ENCODE measurements at places on chromosomes 6 and 20.
A peak's percentile ranks its signal among the peaks of the same experiment; 100 is the strongest.

DNA sequence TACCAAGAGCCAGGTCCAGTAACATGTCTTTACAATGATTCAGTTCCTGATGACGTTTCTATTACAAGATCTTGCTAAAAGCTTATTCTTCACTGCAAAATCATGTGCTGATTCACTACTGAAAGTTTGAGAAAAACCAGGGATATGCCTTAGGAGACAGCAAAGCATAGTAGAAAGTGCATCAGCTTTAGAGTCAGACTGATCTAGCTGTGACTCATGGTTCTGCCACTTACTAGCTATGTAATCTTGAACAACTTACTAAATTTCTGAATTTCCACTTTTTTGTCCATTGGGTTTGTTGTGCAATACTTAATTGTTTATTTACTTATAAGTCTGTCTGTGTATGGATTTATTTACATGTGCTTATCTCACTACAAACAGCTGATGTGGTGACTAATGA, 198.5 kb upstream of the RSPO3 start:
- no peak for DNase-seq

DNA sequence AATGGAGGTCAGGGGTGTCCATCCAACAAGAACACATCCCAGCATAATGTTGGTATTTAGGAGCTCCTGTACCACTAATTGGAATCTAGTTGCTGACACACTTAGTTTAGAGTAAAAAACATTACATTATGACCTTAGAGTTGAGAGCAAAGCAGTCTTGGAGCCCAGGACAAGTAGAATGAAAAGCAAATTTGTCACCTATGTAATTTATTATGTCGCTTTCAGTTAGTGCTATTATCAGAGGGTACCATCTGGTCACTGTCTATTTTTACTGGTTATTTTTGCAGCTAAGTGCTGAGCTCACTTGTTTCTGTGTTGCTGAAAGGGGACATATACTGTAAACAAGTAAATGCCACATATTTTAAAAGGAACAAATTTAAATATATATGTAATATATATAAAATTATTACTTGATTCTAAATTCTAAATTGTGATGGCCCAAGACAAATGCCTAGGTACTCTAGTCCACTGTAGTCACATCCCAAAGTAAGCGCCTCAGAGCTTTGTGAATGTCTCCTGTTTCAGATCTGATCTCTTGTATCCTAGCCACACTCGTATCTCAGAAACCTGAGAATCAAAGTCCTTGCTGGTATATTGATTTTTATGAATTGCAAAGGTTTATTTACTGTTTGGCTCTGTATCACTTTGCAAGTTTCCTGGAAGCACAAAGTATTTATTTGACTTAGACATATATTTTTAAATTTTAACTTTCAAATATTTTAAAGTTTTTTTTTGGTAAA, 148.6 kb upstream of the MAN1A1 start:
- DNase-seq, result no peak

GRCh38 chr6:106444777-106445507, 84.4 kb downstream of the CRYBG1 start:
- DNase-seq, result peak; percentile 29

GRCh38 chr6:112224088-112224487, 30.3 kb downstream of the LAMA4 start:
- DNase-seq, result no peak

GRCh38 chr6:1105833-1106400, 206.0 kb upstream of the FOXQ1 start:
- DNase-seq, result no peak

DNA sequence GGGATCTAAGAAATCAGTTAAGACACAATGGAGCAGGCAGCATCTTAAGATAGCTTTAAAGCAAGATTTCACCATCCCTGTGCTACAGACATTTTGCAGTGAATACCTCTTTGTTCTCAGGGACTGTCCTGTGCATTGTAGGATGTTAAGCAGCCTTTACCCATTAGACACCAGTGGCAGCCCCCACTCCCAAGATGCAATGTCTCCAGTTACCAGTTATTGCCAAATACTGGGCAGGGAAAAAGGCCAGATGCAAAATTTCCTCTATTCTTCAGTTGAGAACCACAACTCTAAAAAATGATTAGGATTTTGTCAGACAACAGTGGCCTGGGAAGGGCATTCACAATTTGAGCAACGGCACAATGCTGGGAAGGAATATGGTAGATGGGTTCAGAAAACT, 6.1 kb downstream of the FBXO5 start:
- no peak for DNase-seq

DNA sequence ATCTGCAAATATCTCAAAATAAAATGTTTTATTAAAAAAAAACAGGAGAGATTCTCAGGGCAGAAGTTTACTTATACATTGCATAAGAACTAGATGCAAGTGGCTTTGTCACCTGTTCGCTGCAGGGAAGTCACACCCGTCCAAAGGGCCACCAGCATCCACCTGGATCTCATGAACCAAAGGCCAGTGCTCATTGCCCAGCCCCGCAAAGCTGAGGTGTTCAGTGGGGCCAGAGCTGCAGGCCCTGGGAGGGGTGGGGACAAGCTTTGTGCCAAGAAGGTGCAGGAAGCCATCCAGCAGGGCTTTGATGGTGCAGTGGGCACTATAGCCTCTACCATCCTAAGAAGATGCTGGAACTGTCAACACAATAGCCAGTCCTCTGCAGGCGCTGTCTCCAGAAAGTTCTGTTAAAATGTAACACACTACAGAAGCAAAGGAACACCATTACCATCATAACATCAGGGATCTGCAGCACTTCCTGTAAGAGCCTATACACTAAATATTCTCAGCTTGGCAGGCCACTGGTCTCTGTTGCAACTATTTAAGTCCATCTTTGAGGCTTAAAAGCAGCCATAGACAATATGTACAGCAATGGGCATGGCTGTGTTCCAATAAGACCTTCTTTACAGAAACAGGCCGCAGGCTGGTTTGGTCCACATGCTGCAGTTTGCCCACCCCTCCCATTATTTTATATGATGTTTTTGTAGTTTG, 15.7 kb upstream of the CD93 start:
- no peak for DNase-seq

GRCh38 chr6:137811121-137811915, 55.7 kb upstream of the TNFAIP3 start:
- DNase-seq, result no peak

DNA sequence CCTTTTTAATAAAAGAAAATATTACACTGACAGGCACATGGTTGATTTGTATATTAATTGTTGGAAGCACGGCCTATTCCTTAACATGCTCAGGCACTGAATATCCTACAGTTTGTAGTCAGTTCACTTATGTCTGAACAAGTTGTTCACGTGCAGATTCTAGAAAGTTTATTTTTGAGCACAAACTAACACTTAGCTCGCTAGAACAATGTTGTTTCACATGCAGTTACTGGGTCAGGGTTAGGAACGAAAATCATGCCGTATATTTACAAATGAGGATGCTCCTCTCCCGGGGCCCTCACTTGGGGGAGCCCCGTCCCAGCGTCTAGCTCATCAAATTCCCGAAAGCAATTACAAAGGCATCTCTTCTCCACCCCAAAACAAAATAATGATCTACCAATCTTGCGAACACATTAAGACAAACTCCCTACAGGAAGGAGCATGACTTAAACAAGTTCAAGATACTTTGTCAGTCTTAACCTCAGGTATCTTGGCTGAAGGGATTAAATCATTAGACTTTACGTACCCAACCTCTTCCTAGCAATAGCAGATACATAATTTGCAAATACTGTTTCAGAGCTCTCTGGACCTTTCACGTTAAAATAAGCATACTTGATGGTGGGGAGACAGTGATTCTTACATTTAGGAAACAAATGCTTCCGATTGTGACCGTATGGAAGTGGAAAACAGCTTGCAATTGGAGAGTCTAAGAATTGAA, 1.5 kb downstream of the MAP7 start:
- no peak for DNase-seq

DNA sequence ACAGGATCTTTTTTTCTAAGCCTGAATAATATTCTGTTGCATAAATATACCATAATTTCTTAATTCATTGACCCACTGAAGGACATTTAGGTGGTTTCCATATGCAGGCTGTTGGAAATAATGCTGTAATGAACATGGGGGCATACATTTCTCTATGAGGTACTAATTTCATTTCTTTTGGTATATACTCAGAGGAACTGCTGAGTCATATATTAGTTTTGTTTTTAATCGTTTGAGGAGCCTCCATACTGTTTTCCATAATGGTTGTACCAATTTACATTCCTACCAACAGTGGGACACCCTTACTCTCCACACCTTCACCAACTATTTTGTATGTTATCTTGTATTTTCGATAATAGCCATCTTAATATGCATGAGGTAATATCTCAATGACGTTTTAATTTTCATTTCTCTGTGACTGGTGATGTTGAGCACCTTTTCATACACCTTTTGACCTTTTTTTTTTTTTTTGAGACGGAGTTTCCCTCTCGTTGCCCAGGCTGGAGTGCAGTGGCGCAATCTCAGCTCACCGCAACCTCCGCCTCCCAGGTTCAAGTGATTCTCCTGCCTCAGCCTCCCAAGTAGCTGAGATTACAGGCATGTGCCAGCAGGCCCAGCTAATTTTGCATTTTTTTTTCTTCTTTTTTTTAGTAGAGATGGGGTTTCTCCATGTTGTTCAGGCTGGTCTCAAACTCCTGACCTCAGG, 187.4 kb downstream of the RNGTT start:
- no peak for DNase-seq

- DNase-seq, result no peak
These were observed 5.3 kb downstream of the LINC00237 start for GRCh38 chr20:21100578-21101452.

DNA sequence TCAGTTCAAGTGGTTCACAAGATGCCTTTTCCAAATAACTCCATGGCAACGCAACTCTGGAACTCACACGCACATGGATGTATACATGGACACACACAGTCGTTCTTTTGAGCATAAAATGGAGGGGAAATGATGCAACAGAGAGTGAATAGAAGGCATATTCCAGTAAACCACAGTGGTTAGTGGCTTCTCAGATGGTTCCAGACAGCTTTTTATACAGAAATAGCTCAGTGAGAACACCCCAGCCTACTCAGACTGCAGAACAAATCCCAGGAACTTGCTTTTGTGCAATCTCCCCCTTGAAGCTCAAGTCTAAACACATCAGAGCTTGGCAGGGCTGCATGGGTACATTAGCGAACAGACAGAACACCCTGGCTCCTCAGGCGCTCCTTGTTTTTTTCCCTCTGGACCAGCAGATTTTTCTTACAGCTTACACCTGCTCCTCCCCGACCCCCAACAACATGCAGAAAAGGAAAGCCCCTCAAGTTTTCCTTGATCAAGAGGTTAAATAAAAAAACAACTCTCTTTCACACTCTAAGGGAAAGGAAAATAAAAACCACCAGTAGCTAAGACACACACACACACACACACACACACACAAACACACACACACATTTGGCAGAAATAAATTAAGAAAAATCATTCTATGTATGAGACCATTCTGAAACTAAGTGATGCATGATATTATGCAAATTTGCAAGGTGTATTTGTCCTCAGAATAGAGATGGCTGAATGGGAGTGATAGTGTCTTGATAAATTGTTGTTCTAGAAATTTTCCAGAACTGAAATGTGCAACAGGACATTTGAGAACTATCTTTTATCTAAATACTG, 51.2 kb upstream of the RANBP9 start:
- DNase-seq, result peak; percentile 4

GRCh38 chr20:23826541-23827021, at the start of gene CST2:
CST2 (minus strand) TSS chr20:23826729; CDS start chr20:23826660, 69 bp downstream.
- no peak for DNase-seq

GRCh38 chr6:135212020-135212806, 31.1 kb downstream of the MYB start:
- no peak for DNase-seq

DNA sequence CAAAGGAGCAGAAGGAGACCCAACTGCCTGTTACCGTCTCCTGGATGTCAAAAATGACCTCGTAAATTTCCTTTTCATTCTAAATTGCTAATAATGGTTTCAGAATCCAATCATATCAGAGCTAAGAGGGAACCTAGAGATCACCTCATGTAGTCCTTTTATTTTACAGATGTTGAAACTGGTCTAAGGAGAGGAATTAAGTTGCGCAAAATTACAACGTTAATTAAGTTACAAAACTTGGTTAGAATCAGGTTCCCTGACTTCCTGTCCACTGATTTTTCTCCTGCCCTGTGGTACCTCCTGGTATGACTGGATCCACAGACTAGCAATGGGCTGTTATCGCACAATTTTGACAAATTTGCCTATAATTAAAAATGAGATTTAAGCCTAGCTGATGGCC, 9.0 kb upstream of the STK38 start:
- no peak for DNase-seq

- DNase-seq, result no peak
These were observed 304.1 kb downstream of the CDH4 start for GRCh38 chr20:61556111-61556510.

DNA sequence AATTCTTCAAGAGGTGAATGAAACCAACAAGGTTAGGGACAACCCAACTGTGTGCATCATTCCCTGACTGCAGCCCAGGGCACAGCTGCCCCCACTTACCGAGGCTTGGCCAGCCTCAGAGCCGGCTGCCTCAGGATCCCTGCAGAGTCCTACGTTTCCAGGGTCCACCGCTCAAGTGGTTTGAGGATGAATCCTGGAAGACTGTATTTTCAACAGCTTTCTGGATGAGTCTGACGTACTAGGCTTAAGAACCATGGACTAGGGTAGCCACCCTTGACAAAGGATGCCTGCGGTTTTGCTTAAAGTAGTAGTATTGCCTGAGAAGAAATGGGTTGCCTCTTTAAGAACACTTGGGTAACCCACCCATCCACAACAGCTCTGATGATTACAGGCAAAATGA, 101.4 kb downstream of the FOXC1 start:
- DNase-seq, result no peak

GRCh38 chr20:60215816-60216730, 257.9 kb downstream of the CDH26 start:
- no peak for DNase-seq

- no peak for DNase-seq
These were observed 24.8 kb upstream of the HLA-DQA2 start for GRCh38 chr6:32716396-32716795.

DNA sequence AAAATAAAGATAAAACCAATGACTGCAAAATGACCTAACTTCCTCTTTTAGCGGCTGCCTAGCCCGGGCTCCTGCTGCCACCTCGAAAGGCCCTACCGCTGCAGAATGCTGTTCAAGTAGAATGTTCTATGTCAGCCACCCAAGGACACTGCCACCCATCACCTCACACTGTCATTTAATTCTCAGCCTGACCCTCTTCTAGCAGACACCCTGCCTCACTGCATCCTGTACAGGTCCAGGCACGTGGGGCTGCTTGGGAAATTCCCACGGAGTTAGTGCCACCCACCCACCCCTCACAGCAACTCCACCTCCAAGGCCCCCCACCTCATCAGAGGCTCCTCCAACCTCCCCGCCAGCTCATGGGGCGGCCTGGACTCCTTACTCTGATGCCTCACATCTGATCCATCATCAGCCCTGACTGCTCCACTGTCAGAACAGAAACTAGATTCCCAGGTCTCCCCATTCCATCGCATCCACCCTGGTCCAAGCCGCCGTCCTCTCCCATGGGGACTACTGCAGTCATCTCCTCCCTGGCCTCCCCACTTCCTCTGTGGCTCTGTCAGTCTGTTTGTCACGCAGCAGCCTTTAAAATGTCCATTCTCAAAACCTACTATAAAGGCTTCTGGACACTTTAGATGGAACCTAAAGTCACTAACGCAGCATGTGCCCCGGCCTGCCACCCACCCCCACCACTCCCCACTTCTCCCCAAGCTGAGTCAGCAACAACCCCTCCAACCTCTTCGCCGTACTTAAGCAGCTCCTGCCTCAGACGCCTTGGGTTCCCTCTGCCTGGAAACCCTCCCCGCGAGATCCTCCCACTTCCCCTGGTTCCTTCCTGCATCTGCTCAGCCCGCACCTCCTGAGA, 17.0 kb downstream of the NFATC2 start:
- DNase-seq, result no peak
